ENCODE measurements at places on chromosomes 2 and 18.

GRCh38 chr18:72692595-72692994 is 148.5 kb upstream of the CBLN2 start:
- no peak for DNase-seq

GRCh38 chr2:119109866-119110265 is 48.7 kb downstream of the C1QL2 start:
- no peak for DNase-seq

GRCh38 chr2:100262046-100262445 is 60.3 kb downstream of the LONRF2 start:
- no peak for DNase-seq

DNA sequence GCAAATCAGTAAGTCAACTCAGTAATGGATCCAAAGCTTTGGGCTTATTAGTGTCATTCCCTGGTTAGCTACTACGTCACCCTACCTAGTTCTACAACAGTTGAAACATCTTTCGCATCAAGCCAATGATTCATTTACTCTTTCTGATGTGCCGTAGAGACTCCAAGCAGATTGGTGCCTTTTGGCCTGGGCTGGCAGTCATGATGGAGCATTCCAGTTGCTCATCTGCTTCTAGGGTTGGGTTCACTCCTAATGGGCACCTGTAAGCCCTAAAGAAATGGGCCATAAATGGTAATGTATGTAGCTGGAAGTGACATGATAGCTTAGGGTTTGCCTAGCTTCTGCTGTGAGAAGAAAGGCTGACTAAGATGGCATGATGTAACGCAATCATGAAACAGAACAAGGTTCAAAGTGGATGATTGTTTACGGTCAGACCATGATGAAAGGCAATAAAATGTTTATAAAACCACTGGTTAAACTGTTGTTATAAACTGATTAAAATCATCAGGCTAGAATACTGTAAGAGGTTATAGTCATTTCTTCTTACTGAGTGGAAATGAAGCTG is 20.4 kb upstream of the CCL20 start:
- no peak for DNase-seq

DNA sequence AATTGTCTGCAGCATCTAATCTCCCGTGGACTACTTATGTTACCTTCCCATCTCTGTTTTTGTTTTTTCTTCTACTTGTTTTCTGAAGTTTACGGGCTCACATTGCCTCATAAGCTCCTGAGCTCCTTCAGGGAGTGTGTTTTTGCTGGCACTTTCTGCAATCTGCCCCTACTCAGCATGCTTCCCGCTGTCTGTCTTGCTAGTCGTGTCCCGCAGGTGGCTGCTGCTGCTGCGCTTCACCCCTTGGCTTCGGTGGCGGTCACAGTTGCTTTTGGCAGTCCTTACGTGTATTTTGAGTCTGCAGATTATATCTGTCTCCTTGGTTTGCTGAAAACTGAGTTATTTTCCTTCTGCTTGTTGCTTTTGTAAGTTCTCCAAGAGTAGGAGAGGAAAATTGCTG is 37.3 kb downstream of the FER1L5 start:
- no peak for DNase-seq

DNA sequence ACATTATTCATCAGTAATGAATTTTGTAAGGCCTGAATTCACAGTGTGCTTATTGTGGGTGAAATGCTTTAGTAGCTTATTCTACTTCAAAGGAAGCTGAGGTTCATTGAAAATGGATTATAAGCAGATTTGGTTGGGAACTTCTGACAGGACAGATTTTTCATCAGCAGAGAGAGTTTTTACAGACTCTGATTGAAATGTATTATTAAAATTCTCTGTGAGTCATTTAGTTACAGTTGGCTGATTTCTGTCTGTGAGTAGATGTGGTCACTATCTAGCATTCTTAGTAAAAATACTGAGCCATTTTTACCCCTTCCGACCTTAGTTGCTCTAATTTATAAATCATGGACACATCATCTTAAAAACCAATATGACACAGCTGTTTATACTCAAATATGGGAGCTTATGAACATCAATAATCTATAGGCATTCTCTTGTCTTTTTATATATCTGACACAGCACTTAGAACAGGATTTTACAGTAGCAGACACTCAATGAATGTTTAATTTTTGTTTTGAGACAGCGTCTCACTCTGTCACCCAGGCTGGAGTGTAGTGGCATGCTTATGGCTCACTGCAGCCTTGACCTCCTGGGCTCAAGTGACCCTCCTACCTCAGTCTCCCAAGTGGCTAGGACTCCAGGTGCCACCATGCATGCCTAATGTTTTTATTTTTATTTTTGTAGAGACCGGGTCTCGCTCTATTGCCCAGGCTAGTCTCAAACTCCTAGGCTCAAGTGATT is 239.6 kb downstream of the BABAM2 start:
- no peak for DNase-seq

- no peak for DNase-seq
These were observed 40.8 kb upstream of the ARHGAP15 start for GRCh38 chr2:143088388-143088787.

GRCh38 chr18:3452750-3453539 is 3.0 kb downstream of the TGIF1 start:
- no peak for DNase-seq

GRCh38 chr2:96208143-96209010 is at the start of gene STARD7:
STARD7 (minus strand) TSS chr2:96208827; CDS start chr2:96208434, 393 bp downstream.
- DNase-seq: peak; percentile 98

- no peak for DNase-seq
These were observed 1225.6 kb downstream of the LRP1B start for GRCh38 chr2:140905083-140905781.

DNA sequence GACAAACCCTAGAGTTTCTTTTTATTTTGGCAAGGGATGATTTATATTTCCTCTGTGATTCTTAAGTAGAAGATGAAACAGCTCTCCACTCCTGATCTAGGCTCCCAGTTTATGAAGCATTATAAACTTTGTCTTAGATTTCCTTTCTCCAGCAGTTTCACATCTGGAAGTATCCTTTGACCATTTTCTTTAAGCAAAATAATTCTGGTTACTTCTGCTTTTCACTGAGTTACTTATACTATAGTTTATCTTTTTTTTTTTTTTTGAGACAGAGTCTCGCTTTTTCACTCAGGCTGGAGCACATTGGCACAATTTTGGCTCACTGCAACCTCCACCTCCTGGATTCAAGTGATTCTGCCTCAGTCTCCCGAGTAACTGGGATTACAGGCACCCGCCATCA is 45.5 kb downstream of the KCMF1 start:
- no peak for DNase-seq

DNA sequence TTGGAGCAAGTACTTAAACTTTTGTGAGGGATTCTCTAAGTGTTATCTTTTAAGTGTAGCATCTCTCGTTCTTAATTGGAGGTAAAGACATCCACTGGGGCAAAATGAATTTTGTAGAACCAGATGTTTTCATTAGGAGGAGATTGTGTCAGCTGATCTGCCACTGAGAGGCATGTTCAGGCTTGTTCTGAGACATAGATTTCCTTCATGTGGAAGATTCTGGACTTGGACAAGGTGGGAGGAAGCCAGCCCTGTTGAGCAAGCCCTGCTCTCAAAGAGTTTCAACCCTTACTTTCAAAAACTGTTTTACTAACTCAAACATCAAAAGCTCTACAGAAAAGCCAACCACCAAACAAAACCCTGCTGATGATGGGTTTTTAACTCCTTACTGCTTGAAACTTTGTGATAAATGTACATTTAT is 6.5 kb downstream of the MAP4K4 start:
- peak; percentile 33 for DNase-seq

DNA sequence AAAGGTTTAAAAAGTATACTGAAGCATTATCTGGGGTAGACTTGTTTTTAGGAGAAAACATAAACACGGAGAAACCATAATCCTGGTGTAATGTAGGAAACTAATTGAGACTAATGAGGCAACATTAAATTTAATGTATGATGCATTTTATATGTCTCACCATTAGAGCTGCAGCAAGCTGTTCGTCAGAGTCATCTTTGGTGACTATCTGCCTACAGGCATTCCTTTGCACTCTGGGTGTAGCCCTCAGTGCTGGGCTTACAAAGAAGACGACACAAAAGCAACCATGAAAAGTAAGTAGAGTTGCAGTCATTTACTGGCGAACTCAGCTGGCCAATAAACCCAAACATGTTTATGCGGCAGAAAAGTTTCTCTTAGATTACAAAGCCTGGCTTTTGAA is 415.3 kb upstream of the ZEB2 start:
- no peak for DNase-seq

GRCh38 chr18:45874491-45875184 is 49.2 kb downstream of the SIGLEC15 start:
- peak; percentile 60 for DNase-seq

DNA sequence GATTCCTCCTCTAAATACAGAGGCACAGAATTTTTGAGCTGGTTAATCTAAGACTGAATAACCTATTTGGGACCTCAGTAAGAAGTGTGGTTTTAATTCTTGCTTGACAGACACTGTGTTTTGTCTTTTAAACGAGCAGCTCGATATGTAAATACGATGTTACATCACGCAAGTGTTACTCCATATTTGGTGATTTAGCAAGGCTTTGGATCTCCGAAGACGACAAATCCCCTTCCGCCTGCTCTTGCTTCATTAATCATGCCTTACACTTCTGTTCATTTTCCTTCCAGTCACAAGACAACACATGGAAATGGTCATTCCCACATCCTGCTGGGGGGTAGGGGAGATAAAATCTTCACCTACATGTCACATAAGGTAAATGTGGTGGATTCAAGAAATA is 9.4 kb downstream of the BCL11A start:
- DNase-seq: no peak

DNA sequence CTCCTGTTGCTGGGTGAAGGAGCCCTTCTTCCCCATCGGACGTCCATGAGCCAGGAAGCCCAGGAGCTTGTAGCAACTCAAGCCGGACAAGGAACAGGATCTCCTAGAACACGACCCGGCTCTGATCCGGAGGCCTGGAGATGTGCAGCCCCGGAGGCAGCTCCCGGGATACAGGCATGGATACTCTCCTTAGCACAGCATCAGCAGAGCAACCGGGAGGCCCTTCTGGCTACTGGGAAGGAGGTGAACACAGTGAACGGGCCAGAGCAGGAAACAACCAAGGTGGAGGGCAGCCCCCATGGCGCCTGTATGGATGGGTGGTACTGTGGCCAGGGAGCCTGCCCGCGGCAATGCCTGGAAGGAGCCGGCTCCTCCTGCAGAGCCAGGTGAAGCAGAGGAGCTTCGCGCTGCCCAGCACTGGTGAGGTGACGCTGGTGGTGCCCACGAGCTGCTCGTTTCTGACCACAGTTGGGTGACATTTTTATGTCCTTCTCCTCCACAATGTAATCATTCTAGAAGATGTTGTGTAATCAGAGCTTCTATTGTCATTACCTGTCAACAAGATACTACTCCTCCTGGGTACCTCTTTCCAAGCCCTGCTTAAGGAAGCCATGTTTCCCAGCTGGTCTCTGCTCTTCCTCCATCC is 94.3 kb downstream of the TWIST2 start:
- no peak for DNase-seq

DNA sequence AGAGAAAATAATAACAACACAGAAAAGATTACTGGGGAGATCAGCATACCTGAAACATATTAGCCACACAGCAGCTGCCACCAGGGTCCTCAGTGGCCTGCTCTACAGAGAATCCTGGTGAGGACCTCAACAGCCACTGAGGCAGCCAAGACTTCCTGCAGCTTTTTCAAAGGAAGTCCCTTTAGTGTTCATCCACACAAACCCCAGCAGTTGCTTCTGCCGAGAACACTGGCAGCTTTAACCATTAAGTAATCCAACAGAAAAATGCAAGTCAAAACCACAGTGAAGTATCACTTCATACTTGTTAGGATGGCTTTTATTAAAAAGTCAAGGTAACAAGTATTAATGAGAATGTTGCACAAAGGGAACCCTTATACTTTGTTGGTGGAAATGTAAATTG is 542.0 kb upstream of the GCFC2 start:
- DNase-seq: no peak

- DNase-seq: no peak
These were observed 442.9 kb upstream of the HNRNPA3 start for GRCh38 chr2:176769499-176770370.

DNA sequence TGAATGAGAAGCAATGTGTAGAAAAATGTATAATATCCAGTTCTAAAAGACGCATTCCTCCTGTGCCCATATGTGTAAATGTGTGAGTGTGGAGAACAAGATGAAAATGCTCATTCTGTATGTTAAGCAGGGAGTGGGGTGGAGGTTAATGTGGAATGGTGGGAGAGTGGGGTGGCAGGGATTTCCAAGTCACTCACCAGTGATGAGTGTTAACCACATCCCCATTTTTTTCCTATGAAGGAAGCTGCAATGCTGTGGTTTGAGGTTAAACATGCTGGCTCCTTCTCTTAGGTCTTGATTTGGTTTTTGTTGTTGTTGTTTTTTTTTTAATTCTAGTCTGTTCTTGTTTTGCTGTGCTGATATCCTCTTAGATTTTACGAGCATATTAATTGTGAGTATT is 169.4 kb downstream of the NEDD4L start:
- DNase-seq: no peak

GRCh38 chr2:200798514-200798913 is 13.2 kb upstream of the BZW1 start:
- DNase-seq: no peak

- no peak for DNase-seq
These were observed 1.6 kb downstream of the DSC2 start for GRCh38 chr18:31100436-31101182.

DNA sequence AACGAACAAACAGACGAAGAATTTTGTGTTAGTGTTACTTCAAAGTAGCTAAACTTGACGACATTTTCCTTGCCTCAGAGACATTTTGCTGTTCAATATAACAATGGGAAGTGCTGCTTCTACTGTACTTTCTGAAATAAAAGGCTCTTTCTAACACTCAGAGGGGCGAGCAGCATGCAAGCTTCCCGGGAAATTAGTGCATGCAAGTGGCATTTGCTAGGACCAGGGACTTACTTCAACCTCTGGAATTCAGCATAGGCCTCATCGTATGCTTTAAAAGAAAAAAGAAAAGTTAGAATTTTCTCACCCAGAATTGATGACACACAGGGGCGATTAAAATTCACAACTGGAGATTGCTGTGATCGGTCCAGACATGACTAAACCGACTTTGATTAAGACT is 62.5 kb upstream of the LPIN2 start:
- DNase-seq: no peak

GRCh38 chr2:54456362-54456611 is 160 bp downstream of the SPTBN1 start:
- no peak for DNase-seq

DNA sequence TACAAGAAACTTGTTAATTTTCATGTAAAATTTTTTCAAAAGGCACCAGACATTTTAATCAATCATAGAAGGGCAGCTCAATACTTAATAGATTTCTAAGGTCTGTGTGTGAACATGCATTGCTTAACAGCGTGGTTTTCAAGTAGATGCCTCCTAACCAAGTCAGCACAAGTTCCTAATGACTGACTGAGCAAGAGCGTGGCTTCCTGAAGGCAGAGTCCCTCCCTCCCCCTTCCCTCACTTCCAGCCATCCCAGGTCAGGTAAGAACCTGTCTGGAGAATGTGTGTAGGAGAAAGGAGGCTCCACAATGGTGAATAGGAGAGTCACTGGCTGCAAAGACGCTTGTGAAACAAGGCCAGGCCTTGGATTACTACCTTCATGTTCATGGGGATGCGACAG is 33.5 kb upstream of the DAPL1 start:
- DNase-seq: no peak

Measured in activated naive CD4-positive, alpha-beta T cell treated with anti-CD3 and anti-CD28 coated beads, Interleukin-2, amount 50 U/mL, for 16 hours (primary cell).